ENCODE measurements at places on chromosomes 16 and 17.

GRCh38 chr17:16007439-16007838 is 7.8 kb downstream of the TTC19 start:
- DNase-seq, result no peak

DNA sequence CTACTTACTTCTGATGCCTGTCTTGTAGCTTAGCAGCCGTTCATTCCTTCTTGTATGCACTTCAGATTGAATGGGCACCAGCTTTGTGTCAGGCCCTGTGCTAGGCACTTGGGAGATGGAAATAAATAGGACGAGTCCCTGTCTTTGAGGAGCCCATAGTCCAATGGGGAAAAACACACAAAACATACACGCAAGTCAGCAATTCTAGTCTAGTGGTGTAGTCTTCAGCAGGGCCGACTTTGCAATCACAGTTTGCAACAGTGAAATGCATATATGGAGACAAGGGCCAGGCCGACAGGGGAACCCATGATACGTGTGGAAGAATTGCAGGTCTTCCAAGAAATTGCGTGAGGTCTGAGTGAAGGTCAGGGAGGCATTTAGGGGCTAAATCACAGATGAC is 262.6 kb downstream of the MAF start:
- no peak for DNase-seq

- no peak for DNase-seq
Observed at GRCh38 chr16:24208710-24209109, 47.4 kb upstream of the CACNG3 start.

- DNase-seq, result no peak
Observed at GRCh38 chr17:81027591-81028505, 7.1 kb upstream of the BAIAP2 start.

- no peak for DNase-seq
Observed at GRCh38 chr17:70808596-70808995, 639.3 kb downstream of the KCNJ2 start.

- no peak for DNase-seq
Observed at GRCh38 chr16:30523768-30524574, 2.4 kb downstream of the ZNF768 start.

DNA sequence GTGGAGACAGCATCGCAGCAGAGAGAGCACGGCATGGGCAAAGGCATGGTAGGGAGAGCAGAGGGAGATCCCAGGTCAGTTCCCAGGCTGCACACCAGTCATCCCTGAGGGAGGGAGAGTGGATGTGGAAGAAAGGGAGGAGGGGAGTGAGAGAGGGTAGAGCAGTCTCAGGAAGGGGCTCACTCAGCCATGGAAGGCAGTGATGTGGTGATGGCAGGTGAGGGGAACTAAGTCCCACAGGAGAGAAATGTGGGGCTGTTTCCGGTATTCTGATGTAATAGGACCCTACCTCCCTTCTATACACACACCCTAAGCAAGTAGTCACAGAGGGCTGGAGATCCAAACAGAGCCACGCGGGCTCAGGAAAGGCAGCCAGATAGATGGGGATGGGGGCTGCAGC is 500.3 kb upstream of the CDH11 start:
- no peak for DNase-seq

DNA sequence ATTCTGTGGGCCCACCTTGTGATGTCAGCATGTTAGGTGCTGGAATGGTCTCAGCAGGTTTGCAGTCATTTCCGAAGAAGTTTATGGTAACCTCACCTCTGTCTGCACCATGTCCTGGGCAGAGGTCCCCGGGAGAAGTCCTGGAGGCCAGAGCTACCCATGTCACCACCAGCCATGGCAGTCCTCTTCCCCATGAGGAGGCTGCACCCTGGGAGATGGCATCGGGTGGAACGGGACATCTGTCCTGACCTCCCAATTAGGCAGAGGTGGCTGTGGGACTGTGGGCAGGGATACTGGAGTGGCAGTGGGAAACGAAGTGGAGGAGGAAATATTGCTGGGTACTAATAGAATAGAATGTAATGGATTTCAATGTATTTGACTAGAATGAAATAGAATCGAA is 511.8 kb upstream of the WSB1 start:
- no peak for DNase-seq

- no peak for DNase-seq
Observed at GRCh38 chr17:67571478-67571877, 146.3 kb upstream of the NOL11 start.

- DNase-seq, result no peak
Observed at GRCh38 chr17:51035431-51035830, 85.2 kb downstream of the SPAG9 start.

DNA sequence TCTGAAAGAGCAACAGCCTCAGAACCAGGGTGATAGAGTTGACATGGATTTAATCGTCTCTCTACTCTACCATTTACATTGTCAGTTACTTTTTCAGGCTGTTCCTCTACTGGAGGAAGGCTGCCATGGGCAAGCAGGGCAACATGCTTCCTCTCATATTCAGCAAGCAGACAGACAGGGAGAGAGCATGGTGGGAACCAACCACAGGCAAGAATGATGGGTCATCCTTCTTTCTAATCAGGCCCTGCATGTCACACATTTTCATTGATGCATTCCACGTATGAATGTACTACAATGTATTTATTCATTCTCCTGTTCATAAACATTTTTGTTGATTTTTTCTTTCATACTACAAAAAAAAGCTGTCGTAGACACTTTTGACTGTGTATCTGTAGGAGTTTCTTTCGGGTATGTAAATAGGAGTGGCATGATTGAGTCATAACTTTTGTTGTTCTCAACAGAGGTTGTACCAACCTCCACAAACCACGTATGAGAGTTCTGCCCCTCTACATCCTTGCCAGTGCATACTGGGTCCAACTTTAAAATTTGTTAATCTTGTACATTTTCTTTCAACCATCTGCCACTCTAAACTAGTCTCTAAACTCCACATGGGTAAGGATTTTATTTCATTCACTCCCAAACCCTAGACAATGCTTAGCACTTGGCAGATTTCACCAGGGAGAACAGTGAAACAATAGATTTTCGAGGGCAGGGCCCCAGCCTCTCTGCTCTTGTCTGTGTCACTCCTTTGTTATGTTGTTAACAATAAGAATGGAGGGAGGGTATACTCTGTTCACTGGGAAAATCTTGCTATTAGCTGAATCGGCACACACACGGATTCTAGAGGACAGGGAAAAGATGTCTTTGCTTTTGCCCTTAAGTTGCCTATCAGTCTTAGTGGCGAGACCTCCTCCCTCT is 58.7 kb downstream of the CMC2 start:
- DNase-seq, result no peak

GRCh38 chr16:57475711-57476339 is 10.5 kb downstream of the DOK4 start:
- DNase-seq, result peak; percentile 47

GRCh38 chr17:82400830-82401229 is 17.3 kb upstream of the HEXD start:
- peak; percentile 67 for DNase-seq

DNA sequence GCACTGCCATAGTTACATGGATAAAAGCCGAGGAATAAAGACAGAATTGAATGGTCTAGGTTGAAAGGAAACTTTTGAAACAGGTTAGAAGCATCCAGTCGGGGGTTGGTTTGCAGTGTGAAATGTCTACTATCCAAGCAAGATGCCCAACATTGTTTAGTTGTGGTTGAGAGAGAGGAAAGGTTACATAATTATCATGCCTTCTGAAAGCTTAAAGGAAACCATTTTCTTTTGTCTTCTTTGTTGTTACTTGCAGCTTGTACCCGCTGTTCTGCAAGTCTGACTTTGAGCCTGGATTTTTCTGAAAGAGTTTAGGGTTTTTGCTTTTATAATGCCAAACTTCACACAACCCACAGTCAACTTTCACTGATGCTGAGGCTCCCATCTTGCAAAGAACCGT is 167.9 kb downstream of the AXIN2 start:
- DNase-seq, result no peak

DNA sequence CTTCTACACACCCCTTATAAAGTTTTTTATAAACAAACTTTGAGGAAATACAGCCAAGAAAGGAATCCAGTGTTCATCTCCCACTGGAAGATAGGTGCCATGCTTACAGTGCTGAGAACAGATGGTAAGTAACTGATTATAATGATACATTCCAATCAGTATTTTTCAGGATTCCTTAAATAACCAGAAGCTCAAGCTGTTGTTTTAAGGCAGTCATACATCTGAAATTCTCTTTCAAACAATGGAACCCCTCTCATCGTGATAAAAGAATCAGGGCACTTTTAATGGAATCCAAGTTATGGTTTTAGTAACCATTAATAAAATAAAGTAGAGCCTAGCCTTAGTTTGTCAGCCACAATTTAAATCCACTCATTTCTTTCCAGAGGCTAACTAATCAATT is 56.1 kb upstream of the STAC2 start:
- no peak for DNase-seq

DNA sequence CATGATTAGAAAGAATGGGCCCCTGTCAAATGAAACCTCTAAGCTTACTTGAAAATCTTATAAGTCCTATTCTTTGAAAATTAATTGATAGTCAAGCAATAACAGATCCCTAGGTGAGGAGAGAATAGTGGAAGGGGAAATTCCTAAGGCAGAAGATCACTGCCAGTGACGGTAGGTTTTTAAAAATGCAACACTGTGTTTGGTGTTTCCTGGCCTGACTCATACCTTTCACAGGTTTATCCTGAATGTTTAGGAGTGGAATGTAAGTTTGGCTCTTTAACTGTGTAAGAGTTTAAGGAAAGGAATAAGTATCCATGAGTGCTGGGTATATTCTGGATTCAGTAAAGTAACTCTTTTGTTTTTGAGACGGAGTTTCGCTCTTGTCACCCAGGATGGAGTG is 23.8 kb downstream of the HAPSTR1 start:
- no peak for DNase-seq
